ENCODE measurements at places on chromosomes 6 and 20.

DNA sequence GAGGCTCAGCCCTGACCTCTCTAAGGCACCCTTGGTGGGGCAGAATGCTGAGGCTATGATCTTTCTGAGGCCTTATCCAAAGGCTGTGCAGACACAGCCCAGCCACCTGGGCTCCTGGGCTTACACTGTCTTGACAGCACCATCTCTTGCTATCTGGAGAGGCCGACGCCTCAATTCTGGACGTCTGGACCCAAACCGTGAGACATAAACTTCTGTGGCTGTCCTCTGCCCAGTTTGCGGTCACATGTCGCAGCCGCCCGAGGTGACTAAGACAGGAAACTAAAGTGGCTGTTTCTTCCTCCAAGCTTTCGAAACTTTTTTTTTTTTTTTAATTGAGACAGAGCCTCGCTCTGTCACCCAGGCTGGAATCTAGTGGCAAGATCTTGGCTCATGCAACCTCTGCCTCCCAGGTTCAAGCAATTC is 49.3 kb downstream of the PRR18 start:
- DNase-seq: no peak

DNA sequence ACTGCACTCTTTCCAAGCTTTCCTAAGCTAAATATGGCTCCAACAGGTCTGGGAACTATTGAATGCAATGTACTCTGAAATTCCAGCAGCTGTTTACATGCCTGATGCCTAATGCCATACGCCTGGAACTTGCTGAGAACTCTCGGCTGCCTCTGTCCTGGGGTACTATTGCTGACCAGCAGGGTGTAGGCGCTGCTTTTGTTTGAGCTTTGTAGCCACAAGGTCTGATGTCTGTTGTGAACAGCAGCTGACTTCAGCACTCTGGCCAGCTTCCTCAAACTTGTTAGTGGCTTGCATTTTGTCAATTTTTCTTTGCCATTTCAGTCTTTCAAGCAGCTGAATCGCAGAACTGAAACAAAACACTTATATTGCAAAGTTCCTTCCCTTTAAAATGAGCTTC is 26.7 kb downstream of the SAYSD1 start:
- no peak for DNase-seq

DNA sequence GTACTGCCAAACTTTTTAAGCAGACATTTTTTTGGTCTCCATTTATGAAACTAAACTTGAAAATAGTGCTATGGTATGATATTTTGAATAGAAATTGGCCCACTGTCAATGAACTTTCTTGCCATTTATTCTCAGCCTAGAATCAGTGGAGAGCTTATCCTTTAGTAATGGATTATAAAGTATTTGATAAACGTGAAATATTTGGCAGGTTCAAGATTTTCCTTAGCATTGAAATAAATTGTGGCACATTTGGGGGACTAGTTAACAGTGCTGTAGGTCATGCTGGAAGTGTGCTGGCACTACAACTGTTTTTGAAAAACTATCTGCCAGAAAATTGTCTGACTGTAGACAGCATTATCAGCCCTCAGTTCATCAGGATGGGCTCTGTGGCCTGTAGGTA is 2.1 kb downstream of the PRSS35 start:
- no peak for DNase-seq

- DNase-seq: no peak
Observed at GRCh38 chr6:134090591-134090990, 38.2 kb upstream of the SLC2A12 start.

GRCh38 chr20:61588411-61589385 is 336.6 kb downstream of the CDH4 start:
- no peak for DNase-seq

DNA sequence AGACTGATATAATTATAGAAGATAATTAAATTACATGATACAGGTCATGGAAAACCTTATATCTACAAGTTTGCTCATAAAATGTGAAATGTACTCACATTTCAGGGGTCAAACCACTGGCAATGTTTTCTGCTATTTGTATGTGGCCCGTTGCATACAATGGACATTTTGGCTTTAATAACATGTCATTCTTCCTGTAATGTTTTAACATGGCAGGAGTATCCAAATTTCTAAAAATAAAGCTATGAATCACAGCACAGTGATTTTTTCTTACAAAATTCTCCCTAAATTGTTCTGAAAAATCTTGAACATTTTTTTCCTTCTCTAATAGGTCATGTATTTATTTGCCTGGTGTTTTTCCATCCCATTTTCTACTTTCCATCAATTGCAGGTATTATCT is 305.7 kb downstream of the SMOC2 start:
- no peak for DNase-seq

- no peak for DNase-seq
Observed at GRCh38 chr6:84052204-84052882, 18.8 kb downstream of the MRAP2 start.

- no peak for DNase-seq
Observed at GRCh38 chr20:37185686-37186085, 6.3 kb upstream of the MROH8 start.

GRCh38 chr6:160131636-160132296 is 10.2 kb downstream of the SLC22A1 start:
- no peak for DNase-seq

GRCh38 chr20:10728873-10729670 is 55.3 kb upstream of the JAG1 start:
- no peak for DNase-seq

GRCh38 chr6:29736563-29736962 is 13.3 kb downstream of the HLA-F start:
- DNase-seq: no peak

GRCh38 chr20:22471156-22471836 is 113.1 kb downstream of the FOXA2 start:
- no peak for DNase-seq

- no peak for DNase-seq
Observed at GRCh38 chr20:47907031-47907675, 121.9 kb upstream of the SULF2 start.

DNA sequence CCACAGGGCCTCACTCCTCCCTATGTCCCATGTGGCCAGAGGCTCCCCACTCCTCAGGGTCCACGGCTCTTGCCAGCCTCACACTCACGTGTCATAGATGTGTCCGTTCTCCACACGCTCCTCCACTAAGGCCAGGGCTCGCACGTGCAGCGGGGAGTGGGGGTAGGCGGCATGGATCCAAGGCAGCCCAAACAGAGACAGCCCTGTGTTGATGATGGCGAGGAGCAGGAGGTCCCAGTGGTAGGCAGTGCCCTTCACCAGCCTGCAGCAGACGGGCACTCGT is 10.3 kb downstream of the SLC4A11 start:
- DNase-seq: no peak

- no peak for DNase-seq
Observed at GRCh38 chr6:109299776-109300564, 82.3 kb downstream of the CD164 start.

- no peak for DNase-seq
Observed at GRCh38 chr20:57102566-57102965, 163.9 kb downstream of the BMP7 start.

DNA sequence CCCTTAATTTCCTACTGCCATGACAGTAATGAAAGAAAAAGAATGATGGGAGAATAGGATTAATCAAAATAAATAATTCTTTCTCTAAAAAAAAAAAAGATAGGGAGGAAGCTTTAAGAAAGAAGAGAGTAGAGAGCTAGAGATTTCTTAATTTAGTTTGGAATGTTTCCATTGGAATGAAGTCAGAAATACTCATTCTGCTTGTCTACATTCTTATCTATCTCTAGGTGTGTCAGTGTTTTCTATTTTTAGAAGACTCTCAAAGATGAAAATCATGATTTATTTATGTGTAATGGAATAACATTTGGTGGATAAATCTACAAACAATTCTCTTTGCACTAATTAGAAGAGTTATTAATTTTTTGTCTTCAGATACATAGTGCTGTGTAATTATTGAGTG is 38.0 kb upstream of the HIVEP1 start:
- no peak for DNase-seq

- DNase-seq: no peak
Observed at GRCh38 chr20:58869662-58870227, 17.2 kb downstream of the GNAS start.

- DNase-seq: no peak
Observed at GRCh38 chr20:47524015-47524784, 22.5 kb downstream of the NCOA3 start.

- DNase-seq: no peak
Observed at GRCh38 chr6:160431226-160431625, 83.0 kb downstream of the SLC22A3 start.

- peak; percentile 54 for DNase-seq
Observed at GRCh38 chr6:163554663-163555062, 140.1 kb downstream of the QKI start.

- peak; percentile 84 for DNase-seq
Observed at GRCh38 chr20:43513931-43514647, 6.6 kb downstream of the L3MBTL1 start.

DNA sequence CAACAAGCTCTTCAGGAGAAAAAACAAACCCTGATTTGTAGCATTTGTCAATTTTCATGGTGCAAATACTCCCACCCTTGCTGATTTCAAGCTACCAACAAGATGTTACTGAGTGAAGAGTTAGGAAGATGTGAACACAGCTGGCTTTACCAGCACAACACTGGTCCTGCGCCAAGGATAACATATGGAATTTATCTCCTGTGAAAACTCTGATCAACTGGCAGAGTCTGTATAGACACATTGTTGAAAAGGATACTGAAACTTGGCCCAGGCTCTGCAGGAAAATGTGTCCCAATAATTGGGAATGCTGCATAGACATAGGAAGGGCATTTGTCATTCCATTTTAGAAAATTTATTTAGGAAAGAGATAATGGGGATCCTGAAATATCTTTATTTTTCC is 29.0 kb downstream of the OTOR start:
- DNase-seq: no peak

GRCh38 chr20:13430346-13431002 is 208.3 kb downstream of the TASP1 start:
- DNase-seq: no peak

DNA sequence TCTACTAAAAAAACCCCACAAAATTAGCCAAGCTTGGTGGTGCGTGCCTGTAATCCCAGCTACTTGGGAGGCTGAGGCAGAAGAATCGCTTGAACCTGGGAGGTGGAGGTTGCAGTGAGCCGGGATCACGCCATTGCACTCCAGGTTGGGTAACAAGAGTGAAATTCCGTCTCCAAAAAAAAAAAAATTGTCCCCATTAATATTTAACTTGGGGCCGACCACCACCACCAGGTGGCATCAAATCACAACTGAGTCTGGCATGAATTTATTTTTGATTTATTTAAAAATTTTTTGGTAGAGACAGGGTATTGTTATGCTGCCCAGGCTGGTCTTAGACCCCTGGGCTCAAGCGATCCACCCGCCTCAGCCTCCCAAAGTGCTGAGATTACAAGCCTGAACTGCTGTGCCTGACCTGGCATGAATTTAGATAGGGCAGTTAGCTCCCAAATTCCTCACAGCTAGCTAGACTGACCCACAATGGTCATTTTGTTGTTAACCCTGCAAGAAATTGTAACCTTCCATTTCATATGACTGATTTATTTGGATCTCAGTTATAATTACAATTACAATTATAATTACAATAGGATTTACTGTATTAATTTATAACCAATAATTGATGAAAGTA is 17.1 kb upstream of the BEND3 start:
- DNase-seq: peak; percentile 36

GRCh38 chr6:15962449-15962764 is 166.5 kb upstream of the MYLIP start:
- no peak for DNase-seq

- no peak for DNase-seq
Observed at GRCh38 chr20:56628873-56629463, at the start of gene TFAP2C. TSS of gene TFAP2C (plus strand) at chr20:56629306. CDS start at chr20:56629545, 239 bp downstream.

GRCh38 chr6:44010411-44011349 is 116.6 kb downstream of the MRPL14 start:
- peak; percentile 4 for DNase-seq

GRCh38 chr6:124722141-124722878 is 239.9 kb upstream of the RNF217 start:
- DNase-seq: no peak

DNA sequence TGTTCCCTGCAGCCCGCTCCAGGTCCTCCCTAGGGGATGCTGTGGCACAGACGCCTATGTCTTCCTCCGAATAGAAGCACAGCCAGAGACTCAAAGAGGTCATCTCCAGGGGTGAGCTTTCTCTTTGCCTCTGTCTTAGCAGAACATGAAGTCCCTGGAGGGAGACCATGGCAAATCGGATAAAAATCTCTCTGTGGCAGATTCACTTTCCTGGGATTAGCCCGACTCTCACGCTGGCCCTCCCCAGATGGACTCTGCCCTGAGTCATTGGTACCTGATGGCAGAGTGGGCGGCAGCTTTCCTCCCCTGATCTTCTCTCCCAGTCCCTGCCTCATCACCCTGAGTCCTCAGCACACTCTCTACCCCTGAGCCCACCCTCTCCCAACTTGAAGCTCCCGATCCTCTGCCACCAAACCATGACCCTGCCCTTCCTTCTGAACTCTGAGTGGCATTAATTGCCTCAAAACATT is 58.0 kb upstream of the CCDC167 start:
- no peak for DNase-seq

DNA sequence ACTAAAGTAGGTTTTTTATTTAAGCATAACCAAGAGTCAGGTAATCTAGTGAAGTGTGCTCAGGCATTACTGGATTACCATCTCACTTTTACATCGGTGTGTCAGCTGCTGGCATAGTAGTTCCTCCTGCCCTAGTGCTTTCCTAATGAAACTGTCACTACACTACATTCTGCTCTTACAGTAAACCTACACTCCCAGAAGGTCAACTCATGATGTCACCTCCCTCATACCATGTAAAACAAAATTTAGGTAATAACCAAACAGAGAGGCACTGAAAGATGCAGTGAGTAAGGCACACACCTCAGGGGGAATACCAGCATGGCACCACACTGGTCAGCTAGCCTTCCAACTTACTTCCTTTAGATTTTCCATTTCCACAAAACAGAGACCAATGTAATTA is 23.3 kb downstream of the HUS1B start:
- DNase-seq: no peak

- no peak for DNase-seq
Observed at GRCh38 chr6:24743265-24743943, 24.4 kb upstream of the C6orf62 start.

DNA sequence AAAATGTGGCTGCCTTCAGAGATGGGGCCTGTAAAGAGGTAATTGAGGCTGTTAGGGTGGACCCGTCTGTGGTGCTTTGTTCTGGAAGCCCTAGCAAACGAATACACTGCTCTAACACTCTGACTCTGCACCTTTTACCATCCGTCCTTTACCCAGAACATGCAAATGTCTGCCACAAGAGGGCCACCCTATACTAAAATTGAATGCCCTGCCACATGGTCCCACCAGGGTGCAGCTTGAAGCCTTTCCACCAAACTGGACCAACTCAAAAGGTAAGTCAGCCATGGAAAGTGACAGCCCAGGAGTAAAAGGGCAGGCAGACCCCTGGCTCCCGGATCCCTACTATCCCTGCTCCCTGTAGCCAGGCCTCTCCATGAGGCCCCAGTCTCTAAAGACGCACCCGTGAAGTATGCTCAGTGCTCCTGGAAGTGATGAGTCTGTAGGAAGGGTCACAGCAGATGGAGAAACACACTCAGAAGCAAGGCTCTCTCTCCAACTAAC is 5.8 kb upstream of the BFSP1 start:
- peak; percentile 59 for DNase-seq

- DNase-seq: no peak
Observed at GRCh38 chr6:44762496-44762895, 375.0 kb downstream of the CDC5L start.

GRCh38 chr20:10954137-10954840 is 280.5 kb upstream of the JAG1 start:
- no peak for DNase-seq

- DNase-seq: no peak
Observed at GRCh38 chr6:56033401-56033800, 158.0 kb upstream of the BMP5 start.

All from activated CD8-positive, alpha-beta memory T cell treated with anti-CD3 and anti-CD28 coated beads, Interleukin-2, amount 50 U/mL, for 4 hours (primary cell).